ENCODE measurements at places on chromosomes 7 and 10.

GRCh38 chr7:111783854-111784253 lies 221.6 kb upstream of the IMMP2L start:
- no peak for DNase-seq

DNA sequence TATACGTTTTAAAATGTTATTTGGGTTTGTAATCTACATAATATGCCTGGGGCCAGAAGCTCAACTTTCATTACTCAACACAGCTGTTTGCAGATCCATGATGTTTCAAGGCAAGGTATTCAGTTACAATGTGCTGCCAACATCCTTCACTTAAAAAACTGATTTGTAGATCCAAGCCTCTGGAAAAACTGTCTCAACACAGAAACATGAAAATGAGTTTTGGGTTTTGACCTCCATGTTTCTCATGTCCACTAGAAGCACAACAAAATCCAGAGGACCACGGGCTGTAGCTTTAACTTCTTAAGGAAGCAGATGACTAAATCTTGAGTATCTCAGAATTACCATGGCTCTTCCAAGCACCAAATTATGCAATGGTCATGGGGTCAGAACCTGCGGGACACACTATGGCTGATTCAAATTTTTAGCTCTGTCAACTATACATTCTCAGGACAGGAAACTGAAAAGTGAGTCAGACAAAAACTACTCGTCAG lies 247.1 kb upstream of the GRB10 start:
- no peak for DNase-seq

DNA sequence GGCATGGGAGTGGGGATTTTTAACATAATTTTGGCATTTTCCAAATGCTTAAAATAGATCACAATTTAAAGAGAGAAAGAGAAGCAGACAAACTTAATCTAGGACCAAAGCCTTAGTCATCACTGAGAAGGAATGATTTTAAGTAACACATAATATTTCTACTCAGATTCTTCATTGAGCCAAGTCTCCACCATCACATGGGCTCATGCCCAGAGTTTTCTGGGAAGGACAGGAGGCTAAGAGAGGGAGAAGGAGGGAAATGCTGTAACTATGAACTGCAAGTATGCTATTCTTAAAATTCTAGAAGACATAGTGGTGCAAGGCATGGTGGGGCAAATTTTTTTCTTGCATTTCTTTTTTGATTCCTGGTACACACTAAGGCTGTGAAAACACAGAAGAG lies 23.8 kb upstream of the UBE2D1 start:
- no peak for DNase-seq

DNA sequence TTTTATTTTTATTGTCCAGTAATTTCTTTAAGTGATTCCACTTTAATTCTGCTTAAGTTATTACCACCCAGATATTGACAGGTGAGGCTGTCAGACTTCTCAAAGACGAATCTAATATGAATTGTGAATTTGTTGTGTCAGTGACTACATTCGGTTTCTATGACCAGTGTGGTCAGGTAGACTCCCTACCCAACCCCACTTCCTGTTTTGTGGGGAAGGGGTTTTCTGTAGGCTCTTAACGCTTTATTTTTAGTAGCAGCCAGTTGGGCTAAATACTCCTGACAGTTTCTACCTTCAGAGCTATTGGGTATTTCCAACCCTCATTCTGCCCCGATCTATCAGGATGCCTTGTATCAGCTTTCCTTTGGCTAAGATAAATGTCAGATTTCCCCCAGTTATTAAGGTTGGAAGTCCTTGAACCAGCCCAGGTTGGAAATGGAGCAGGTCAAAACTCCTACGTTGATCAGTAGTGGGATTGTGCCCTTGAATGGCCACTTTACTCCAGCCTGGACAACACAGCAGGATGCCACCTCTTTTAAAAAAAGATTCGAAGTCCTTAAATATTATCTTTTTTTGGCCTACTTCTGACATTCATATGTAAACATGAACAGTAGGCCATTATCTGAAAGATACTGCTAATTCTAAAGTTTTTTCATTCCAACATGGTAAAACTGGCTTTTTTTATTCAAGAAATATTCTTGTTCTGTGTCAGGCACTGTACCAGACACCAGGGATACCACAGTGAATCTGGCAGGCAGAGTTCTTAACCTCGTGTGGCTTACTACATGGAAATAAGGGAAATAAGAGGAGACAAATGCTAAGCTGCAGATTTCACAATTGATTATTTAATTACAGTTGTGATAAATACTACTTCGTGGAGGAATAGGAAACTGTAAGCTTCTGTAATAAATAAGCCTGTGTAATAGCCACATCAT lies 133.3 kb upstream of the SAMD8 start:
- peak; percentile 35 for DNase-seq

DNA sequence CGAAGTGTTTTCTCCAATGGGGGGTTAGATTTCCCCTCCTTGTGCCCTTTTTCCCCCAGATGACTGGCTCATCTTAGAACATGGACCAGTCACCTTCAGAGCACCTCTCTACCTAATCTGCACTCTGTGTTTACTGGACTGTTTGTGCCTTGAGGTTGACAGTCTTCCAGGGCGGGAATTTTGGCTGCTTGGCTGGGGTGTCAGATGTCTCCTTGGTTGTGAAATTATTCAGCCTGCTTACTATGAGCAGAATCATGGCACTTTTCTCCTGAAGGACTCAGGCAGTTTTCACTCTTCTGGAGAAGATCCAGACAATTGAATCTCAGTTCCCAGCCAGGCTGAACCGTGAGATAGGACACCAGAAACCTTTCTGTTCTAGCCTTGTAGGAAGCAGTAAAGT lies 60.3 kb upstream of the NFKB2 start:
- no peak for DNase-seq

- DNase-seq = no peak
Observed at GRCh38 chr7:98357751-98358161, 43.1 kb downstream of the BAIAP2L1 start.

GRCh38 chr10:124428207-124428777 lies 9.6 kb upstream of the OAT start:
- no peak for DNase-seq

GRCh38 chr7:100705320-100705752 lies 585 bp upstream of the POP7 start:
- DNase-seq = peak; percentile 59

DNA sequence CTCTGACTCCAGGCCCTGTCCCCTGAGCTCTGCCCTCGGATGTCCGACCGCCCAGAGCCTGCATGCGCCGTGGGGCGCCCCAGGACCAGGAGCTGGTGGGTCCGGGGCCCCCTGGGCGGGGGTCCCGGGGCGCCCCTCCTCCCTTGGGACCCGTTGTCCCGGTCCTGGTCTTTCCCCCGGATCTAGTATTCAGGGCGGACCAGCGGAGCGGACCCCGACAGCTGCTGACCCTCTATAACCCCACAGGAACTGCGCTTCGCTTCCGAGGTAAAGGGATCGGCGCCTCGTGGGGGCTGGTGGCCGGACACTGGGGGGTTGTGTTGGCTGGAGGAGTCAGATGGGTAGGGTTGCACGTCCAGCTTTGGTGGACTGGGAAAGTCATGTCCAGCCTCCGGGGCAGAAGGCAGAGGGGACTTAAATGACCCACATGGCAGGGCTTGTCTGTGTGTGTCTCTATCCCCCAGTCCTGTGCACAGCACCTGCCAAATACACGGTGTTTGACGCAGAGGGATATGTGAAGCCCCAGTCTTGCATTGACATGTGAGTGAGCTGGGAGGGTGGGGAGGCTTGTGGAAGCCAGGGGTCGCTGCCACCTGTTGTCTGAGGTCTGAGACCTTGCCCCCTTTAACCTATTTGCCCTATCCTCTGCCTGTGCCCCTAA lies 520 bp downstream of the MOSPD3 start:
- DNase-seq = no peak

DNA sequence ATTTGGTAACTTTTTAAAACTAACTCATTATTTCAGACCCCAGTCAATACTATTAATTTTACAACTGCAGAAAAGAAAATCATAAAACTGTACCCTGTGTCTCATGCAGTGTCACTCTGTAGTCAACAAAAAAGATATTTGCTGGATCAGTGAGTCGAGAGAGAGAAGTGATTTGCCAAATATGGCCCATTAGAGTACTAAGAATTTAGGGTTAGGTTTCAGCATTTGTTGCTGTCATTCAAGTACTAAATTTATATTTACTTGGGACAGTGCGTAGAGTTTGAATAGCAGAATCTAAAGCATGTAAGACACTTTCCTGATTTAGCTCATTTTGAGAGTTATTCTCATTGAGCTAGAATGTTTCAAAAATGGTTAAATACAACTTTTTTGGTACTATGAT lies 38.9 kb downstream of the CACNA2D1 start:
- DNase-seq = no peak

GRCh38 chr7:53001221-53001620 lies 34.2 kb upstream of the POM121L12 start:
- no peak for DNase-seq

GRCh38 chr10:3482200-3482993 lies 302.6 kb downstream of the KLF6 start:
- no peak for DNase-seq

DNA sequence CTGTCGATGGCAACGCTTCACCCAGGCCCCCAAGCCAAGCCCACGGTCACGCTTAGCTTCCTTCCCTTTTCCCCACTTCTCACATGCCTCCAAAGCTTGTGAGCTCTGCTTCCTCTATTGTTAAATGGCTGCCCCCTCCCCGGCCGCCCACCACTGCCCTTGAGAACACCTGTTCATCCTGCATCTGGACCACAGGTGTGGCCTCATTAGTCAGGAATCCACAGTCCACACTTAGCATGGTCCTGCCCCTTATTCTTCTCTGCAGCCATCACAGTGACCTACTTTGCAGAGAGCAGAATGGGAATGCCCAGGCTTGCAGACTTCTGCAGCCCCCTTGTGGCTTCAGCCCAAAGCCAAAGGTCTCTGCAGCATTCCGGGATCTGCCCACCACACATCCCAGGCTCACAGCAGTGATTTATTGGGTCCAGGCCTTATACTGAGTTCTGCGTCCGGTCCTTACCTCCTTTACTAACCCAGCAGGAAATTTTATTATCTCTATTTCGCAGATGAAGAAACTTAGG lies 66.9 kb downstream of the PTPRE start:
- no peak for DNase-seq

DNA sequence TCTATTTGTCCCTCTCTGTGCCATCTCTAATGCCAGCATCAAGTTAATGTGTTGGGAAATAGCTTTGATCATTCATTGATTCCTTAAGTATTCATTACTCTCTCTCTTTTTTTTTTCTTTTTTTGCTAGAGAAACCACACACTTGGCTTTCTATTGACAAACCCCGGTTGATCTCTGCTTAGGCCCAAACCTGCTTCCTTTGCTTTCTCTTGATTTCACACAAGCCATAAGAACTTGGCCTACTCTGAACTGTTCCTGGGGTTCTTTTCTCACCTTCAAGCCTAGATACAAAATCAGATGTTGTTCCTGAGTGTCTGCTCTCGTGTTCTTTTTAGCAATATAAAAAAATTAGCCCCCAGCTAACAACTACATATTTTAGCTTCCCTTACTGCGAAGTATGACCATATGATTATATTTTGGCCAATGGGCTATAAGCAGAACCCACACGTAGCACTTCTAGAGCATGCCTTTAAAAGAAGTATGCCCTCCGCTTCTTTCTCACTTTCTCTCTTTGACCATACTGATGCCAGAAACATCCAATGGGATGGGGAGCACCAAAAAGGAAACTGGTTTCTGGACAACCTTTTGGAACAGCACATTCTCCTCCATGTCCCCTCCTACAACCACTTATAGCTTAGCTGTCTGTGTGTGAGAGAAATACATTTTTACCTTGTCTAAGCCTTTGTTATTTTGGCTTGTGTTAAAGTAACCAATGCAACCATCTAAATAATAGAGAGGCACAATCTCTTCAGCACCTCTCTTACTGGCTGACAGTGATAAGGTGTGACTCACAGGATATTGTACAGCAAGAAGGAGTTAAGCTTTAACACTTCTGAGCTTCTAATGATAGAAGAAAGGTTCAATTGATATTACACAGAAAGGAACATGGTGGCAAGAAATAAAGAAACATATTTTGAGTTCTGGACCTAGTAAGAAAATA lies 96.6 kb upstream of the LRRN3 start:
- DNase-seq = peak; percentile 21

- DNase-seq = no peak
Observed at GRCh38 chr7:79930604-79931003, 204.0 kb upstream of the GNAI1 start.

GRCh38 chr10:60883187-60883586 lies 60.8 kb downstream of the RHOBTB1 start:
- no peak for DNase-seq

GRCh38 chr10:125641398-125641797 lies 41.6 kb downstream of the TEX36 start:
- no peak for DNase-seq

DNA sequence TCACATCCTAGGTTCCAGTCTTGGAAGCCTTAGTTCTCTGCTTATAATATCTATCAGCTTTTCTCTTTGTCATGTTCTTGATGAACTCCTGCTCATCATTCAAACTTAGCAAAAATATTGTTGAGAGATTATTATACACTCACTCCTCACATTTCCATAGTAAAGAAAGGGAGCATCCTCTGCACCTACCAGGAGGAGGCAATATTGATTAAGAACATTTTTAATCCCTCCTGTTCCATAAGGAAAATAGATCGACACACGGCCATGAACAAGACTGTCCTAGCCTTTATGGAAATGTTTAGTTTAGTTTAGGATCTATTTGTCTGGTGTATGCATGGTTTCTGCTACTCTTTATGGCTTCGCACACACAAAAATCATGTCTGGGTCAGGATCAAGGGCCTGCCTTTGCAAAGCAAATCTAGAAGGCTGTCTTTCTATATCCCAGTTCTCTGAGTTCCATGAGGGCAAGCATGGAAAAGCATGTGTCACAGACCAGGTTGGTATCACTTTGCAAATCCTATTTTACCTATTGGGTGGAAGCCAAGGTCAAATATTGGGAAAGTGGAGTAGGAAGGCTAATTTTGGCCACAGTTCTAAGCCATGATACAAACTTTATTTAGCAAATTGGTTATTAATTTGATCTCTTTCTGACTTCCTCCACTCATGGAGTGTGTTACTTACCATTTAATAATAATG lies 164.4 kb downstream of the MDFIC start:
- no peak for DNase-seq

DNA sequence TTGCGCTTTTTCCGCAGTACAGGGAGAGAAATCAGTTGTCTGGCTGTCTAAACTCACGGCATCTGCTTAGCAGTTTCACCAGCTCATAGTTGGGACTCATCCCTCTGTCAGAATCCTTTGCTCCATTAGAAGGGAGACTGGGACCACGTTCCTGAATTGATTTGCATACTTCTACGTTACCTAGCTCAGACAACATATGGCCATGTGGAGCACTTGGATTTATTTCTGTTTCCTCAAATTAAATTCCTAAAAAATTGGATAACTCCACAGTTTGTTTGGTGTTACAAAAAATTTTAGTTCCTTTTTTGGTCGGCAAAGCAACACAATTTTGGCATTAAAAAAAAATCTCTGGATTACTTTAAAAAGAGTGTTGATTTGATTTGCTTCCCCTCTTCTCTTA lies 614.0 kb downstream of the AUTS2 start:
- no peak for DNase-seq

GRCh38 chr7:2953099-2953498 lies 90.6 kb downstream of the CARD11 start:
- no peak for DNase-seq

DNA sequence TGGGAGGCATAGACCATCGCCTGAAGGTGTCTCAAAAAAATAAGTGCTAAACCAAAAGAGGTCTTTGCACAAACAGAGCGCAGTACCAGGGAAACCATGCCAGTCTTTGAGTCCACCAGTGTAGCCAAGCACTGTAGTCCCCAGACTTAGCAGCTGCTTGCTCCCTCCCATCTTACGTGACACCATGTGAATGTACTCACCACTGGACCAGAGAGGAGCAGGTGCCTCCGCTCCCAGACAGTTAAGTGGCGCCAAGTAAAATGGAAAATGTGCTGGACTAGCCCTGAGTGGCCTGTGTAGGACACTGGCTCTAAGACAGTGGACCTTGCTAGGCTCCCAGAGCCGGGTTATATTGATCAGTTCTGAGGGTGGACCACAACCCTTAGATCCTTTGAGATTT lies 47.7 kb upstream of the PLEKHA1 start:
- no peak for DNase-seq
